Neural progenitor cell (in vitro differentiated cells): ENCODE measurements at places on chromosomes 4 and X. TPM values are rescaled to one million over a fixed set of nuclear protein-coding genes. Genes with fewer than 3 reads are reported as not detected.

GRCh38 chr4:138800421-138800820 is 215.2 kb upstream of the NOCT start:
- no peak overlapping the region for H3K27ac ChIP-seq
- peaks cover 8% of the 10 kb centered on the region for H3K4me1 ChIP-seq
- DNase-seq: no peak
- no peak overlapping the region for H3K4me3 ChIP-seq

- DNase-seq: no peak
- no peak overlapping the region for H3K27ac ChIP-seq
- no peaks in the 10 kb centered on the region for H3K4me1 ChIP-seq
- no peaks in the 10 kb centered on the region for H3K36me3 ChIP-seq
Observed at GRCh38 chr4:96497621-96498020, 657.7 kb downstream of the PDHA2 start.

GRCh38 chr4:15444879-15445547 is 17.2 kb downstream of the C1QTNF7 start:
- no peaks in the 10 kb centered on the region for H3K27me3 ChIP-seq
- no peaks in the 10 kb centered on the region for H3K4me1 ChIP-seq
- H3K4me3 ChIP-seq: no peak overlapping the region

- no peak overlapping the region for H3K4me3 ChIP-seq
- no peak overlapping the region for H3K27ac ChIP-seq
- no peak for DNase-seq
- H3K36me3 ChIP-seq: no peaks in the 10 kb centered on the region
- no peaks in the 10 kb centered on the region for H3K27me3 ChIP-seq
Observed at GRCh38 chr4:5960252-5960880, 57.9 kb downstream of the C4orf50 start.

DNA sequence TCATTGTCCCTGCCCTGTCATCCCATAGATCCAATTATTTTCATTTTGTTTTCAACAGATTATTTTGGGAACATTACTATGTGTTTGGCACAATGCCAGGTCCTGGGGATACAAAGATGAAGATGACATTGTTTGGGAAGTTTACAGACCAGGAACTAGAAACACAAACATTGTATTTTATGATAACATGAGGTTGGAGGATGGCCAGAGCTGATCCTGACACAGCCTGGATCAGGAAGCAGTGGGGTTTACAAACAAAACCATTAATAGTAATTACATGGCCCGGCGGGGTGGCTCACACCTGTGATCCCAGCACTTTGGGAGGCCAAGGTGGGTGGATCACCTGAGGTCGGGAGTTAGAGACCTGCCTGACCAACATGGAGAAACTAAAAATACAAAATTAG is 29.9 kb downstream of the CLRN2 start:
- DNase-seq: no peak
- no peaks in the 10 kb centered on the region for H3K27me3 ChIP-seq
- no peaks in the 10 kb centered on the region for H3K4me1 ChIP-seq

DNA sequence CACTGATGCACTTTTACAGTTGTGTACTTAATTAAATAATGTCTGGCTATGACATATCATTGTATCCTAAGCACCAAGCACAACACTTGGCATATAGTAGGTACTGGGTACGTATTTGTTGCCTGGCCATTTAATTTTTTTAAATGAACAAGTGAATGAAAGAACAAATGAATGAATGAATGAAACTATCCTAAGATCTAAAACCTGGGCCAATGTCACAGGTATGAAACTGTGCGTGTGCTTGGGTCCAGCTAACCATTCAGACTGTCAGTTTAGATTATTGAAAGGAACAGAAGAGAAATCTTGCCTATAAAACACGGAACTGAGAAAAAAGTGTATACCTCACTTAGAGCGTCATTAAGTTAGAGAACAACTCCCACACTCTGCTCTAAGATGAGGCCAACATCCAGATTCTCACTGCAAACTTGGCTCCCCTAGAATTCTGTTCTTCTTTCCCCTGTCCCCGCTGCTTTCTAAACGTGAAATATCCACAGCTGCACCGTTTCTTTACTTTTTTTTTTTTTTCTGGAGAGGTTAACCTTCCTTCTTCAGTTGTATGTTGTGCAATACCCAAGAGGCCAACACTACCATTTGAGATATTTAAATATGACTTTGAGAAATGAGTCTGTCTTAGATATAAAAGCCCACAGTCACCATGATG is 17.3 kb upstream of the SEL1L3 start:
- no peak for DNase-seq
- no peaks in the 10 kb centered on the region for H3K27me3 ChIP-seq
- no peaks in the 10 kb centered on the region for H3K36me3 ChIP-seq
- H3K4me3 ChIP-seq: no peak overlapping the region

The CTAG1A gene
- total RNA-seq: not detected in 2 replicates

DNA sequence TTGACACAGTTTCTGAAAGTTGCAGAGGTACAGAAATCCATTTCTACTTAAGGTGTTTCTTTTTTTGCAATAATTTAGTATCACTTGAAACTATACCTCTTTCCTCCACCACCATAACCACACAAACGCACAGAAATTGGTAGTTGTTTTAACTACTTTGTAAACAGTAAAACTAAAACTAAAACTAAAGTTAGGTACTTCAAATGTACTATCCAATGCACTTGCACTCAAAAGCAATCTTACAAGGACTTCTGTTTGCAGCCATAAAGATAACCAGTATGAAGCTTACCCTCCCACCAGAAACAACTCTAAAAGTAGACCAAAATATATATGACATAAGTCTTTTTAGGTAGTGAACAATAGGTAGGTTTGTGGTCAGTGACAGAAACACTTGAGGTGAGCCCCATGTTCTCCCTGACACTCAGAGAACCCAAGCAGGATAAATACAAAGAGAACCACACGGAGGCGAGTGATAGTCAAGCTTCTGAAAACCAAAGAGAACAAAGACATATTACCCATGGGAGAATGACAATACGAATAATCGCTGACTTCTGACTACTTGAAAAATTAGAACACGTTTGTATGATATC is 72.2 kb upstream of the VBP1 start:
- no peak overlapping the region for H3K4me3 ChIP-seq
- no peaks in the 10 kb centered on the region for H3K27me3 ChIP-seq
- no peaks in the 10 kb centered on the region for H3K4me1 ChIP-seq
- H3K36me3 ChIP-seq: no peaks in the 10 kb centered on the region
- no peak for DNase-seq
